Stimulated activated effector memory CD8-positive, alpha-beta T cell treated with anti-CD3 and anti-CD28 coated beads, Interleukin-12 subunit alpha, Interleukin-12 subunit beta, amount 100 ng/mL, for 72 hours (primary cell): ENCODE measurements at places on chromosomes 2 and 18.

DNA sequence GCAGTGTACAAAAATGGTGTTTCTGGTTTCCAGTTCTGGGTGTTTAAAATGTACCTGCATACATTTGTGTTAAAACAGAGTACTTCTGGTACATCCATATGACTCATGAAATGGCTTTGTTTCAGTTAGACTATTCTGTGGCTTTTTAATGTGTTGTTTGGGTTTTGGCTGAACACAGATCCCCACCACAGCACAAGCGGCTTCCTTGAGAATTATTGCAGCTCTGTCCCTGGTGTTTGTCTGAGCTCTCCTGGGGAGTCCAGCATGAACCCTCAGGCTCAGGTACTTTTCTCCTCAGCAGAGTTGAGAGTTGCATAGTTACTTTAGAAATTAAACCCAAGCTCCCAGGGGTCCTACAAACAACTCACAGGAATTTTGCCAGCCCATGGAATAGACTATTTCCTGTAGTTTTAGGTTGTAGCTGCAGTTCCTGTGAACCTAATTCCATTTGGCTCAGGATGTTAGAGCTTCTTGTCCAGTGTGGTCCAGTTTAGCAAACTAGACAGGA lies 64.8 kb upstream of the EML6 start:
- no peak for DNase-seq

DNA sequence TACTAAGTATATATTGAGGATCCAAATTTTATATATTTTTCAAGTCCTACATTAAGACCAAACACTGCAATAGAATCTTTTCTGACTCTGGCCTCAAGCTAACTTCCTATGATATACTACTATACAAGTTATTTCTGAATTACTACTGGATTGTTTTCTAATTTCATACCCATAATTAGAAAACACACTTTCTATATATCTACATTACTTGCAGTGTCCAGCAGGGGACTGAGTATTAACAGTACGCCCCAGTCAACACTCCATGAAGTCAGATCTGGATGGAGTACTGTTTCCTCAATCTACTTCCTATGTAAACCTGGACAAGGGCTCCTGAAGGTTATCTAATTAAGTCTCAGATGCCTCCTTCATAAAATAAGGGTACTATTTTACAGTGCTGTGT lies 26.5 kb downstream of the RMP24 start:
- DNase-seq, result no peak

- DNase-seq, result no peak
Measured at GRCh38 chr2:168851674-168852320, 38.4 kb downstream of the SPC25 start.

GRCh38 chr2:215847718-215848117 lies 165.6 kb downstream of the MREG start:
- no peak for DNase-seq

DNA sequence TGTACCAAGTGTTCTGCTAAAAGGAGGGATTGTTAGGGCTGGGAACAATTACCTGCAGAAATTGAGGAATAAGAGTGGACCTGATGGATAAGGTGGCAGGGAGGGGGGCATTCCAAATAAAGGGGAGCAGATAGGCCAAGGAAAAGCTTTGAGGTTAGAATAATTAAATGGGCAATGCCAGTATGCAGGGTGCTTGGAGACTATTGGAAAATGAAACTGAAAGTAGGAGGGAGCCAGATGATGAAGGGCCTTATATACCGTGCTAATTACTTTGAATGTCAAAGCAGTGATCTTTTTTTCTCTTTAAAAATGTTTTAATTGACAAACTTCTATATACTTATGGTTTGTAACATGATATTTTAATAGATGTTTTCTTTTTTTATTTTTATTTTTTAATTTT lies 42.9 kb downstream of the MMADHC start:
- DNase-seq, result no peak

GRCh38 chr2:226450141-226450540 lies 349.5 kb downstream of the IRS1 start:
- no peak for DNase-seq

DNA sequence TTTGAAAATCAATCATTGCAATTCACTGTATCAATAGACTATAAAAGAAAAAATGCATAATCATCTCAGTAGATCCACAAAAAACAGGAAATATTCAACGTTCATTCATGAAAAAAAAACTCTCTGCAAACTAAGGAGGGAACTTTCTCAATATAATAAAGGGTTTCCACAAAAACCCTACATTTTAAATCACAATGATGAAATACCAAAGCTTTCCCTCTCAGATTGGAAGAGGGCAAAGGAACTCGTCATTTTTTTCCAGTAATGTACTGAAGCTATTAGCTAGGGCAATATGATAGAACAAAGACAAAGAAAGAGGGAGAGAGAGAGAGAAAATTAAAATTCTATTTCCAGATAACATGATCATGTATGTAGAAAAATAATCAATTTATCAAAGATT lies 167.1 kb upstream of the RBMS1 start:
- DNase-seq, result no peak

- DNase-seq, result no peak
Measured at GRCh38 chr2:121667618-121668017, 18.4 kb upstream of the CLASP1 start.

DNA sequence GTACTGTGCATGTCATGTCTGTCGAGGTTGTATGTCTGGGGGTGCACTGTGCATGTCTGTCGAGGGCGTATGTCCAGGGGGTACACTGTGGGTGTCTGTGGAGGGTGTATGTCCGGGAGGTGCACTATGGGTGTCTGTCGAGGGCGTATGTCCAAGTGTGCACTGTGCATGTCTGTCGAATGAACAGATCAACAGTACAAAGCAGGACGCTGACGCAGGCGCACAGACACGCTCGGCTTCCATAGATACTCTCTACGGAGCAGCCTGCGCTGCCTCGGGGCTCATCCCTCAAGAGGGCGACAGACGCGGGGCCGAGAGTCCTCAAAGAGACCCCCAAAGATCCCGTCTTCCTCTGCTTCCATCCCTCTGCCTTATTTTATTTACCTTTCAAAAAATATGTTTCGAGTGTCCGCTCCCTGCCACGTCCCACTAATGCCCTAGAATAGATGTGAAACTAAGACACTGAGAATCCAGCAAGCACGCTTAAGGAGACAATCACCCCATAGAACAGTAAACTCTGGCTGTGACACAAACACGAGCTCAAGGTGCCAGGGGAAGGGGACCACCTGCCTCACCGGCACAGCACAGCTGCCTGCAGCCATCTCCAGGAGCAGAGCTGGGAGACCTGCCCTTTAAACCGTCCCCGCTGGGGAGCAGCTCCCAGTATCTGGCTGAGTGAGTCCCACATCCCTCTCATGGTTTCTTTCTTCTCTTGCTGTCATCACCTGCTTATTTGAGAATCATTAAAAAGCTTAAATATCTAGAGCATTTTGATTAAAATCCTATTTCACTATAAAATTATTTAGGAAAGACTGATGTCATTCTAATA lies 250.5 kb upstream of the MYT1L start:
- no peak for DNase-seq

- DNase-seq, result no peak
Measured at GRCh38 chr18:34031810-34032209, 192.9 kb downstream of the NOL4 start.

DNA sequence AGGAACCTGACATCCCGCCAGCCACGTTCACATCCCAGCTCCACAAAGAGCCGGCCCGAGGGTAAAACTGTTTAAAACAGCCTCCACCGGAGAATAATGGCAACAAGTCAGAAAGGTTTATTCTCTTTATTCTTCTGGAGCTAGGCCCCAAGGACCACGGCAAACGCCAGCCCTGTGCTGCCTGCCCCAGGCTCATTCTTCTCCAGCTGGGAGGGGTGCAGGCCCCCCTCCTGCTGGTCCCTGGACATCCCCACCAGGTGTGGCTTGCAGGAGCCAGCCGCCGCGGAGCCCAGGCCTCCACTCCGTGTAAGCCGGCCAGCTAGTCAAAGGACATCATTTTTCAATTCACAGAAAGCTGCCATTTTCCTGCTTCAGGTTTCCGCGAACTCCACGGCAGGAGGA lies 65.8 kb upstream of the SALL3 start:
- no peak for DNase-seq

DNA sequence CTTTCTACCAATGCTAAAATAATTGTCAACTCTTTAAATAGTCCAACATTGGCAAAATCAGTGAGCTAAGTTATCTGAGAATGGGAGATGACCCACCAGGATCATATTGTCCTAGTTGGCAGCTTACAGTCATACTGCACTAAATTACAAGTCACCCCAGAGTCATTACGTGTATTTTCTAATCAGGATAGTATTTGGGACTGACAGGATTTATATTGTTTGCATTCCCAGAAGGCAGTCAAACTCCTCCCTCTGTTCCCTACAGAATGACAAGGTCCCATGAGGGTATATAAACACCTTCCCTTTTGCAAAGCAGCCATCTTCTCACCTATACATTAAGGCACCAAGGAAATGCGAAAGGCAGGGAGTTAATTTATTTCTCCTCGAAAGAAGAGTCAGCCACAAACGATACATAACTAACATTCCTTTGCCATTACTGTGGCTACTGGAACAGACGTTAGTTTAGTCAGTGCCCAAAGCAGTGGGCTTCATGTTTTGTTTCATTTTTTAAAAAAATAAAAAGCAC lies 125.3 kb downstream of the ANTXR1 start:
- no peak for DNase-seq

GRCh38 chr2:201191132-201191875 lies 8.4 kb downstream of the CASP10 start:
- no peak for DNase-seq

GRCh38 chr2:6576302-6576701 lies 289.4 kb downstream of the CMPK2 start:
- no peak for DNase-seq

DNA sequence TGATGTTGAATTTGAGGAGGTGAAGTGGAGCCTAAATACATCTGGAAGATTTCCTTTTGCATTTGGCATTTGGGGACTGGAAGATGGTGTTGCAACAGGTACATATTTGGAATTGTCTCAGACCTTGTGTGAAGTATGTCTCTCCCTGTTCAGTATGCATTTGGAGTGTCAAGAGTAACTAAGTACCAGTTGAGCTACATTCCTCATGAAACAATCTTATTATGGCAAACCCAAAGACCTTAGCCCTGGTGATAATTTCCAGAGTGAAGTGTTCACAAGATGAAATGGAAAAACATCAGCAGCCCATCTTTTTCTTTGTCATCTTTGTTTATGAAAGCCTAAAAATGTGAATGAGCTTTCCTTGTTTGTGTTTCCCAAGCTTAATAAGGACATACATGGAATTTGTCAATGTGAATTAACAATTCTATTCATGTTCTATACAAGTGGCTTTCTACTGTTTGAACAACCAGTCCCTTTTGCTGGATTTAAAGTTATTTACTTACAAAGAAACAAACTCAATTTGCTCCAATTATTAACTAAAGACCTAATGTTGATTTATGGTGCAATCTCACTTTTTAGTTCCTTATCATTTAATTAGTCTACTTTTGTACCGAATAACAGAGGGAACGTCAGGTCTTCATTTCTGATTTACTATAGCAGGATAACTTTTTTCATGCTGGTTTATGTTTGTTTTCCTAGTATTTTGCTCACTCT lies 42.1 kb upstream of the PPP1R1C start:
- DNase-seq, result no peak

DNA sequence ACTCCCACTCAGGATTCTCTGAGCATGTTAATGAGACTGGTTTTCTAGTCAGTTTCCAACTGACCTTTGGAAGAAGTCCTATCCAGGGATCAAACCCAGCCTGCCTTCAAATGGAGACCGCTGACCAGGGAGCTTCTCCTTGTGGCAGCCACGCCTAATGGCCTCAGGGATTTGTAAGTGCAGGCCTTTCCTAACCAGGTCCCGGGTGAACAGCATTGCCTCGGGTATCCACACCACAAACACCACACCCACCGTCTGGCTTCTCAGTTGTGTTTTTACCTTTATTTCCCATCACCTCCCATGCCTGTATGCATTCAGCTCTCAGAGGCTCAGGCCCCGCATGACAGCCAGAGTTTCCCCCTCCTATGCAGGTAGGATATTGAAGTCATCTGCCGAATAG lies 406.3 kb upstream of the HS6ST1 start:
- no peak for DNase-seq

GRCh38 chr2:100071335-100072043 lies 70.9 kb downstream of the AFF3 start:
- DNase-seq, result no peak

- DNase-seq, result no peak
Measured at GRCh38 chr2:65256054-65256453, 28.4 kb downstream of the ACTR2 start.

- no peak for DNase-seq
Measured at GRCh38 chr18:12556946-12557806, 100.7 kb downstream of the SPIRE1 start.

- no peak for DNase-seq
Measured at GRCh38 chr2:173354073-173354581, 545 bp upstream of the CDCA7 start.

DNA sequence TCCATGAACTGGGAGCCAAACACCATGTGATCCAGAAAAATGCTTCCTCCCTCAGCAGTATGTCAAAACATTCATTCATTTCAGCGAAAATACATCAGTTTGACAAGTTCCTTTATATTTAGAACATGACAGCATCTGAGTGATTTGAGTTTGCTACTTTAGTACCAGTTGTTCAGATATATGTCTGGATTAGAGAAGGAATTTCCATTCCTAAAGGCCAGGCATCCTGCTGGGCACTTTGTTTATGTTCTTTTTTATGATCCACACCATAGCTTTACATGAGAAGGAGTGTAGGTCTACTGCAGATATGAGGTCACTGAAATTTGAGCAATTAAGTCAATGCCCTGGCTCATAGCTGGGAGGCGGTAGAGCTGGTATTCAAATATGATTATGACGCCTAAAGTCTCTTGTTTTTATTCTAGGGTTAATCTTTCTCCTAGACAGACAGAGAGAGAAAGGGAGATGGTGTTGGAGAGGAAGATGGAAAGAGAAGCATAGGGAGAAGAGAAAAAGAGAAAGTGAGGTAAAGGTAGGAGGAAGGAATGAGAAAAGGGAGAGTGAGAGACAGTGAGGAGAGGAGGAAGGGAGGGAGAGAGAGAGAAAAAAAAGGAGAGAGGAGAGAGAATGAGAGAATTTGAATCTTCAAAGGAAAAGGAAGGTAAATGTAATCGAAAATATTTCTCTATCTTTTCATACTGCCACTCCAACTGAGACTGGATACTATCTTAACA lies 839.5 kb upstream of the FANCL start:
- DNase-seq, result no peak

GRCh38 chr18:76386071-76386470 lies 109.0 kb downstream of the ZNF516 start:
- DNase-seq, result no peak
